ENCODE measurements at places on chromosomes 2 and 18.

DNA sequence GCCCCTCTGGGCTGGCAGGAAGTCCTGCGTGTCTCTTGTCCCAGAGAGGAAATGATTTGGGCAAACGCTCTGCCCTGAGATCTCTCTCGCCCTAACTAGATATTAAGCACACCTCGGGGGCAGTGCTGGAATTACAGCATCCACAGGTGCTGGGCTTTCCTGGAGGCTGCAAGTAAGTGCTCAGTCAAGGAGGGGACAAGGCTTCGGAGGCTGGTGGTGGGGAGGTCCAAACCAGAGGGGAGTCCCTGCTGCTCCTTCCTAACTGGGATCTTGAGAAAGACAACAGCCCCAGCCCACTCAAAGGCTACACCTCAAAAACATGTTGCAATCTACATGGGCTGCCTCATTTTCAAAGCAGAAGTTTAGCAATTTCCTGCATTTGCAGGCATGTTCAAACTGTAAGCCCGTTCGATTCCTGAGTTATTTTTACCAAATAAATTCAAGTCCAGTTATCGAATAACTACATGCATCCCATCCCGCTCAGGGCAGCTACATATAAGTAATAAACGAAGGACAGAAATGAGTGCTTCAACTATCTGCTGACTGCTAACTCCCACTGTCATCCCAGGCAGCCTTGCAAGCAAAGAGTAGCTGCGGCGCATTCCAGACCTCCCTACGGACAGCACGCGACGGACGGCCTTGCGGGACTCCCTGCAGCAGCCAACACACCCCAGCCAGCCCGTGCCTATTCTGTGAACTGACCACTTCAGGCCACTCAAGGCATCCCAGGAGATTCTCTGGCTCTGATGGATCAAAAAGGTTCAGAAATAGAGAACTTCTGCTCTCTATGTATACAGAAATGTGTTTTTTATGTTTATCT lies 27.5 kb downstream of the ZNF516 start:
- DNase-seq: no peak

GRCh38 chr2:101781326-101781725 lies 83.8 kb downstream of the MAP4K4 start:
- peak; percentile 91 for DNase-seq

- DNase-seq: peak; percentile 23
Measured at GRCh38 chr2:64104933-64105332, 39.3 kb downstream of the PELI1 start.

GRCh38 chr2:8567469-8568260 lies 114.2 kb upstream of the ID2 start:
- DNase-seq: no peak

- no peak for DNase-seq
Measured at GRCh38 chr2:71498261-71498701, 44.9 kb downstream of the DYSF start.

DNA sequence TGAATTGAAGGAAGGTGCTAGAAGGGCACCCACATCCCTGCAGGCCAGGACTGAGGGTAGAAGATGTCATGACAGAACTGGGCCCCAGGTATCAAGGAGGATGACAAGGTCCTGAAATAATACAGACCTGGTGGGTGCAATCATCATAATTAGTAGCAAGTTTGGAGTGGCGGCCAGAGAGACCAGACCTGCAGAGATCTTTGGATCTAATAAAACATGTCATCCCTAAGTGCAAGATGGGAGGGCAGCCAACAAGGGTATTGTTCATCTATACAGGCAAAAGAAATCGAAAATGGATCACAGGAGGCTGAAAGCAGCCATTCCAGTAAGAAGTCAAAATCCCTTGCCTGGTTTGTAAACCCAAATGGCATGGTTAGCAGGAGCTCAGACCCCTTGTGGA lies 111.3 kb upstream of the BOD1L2 start:
- DNase-seq: no peak

- DNase-seq: no peak
Measured at GRCh38 chr18:41165625-41166024, 789.4 kb upstream of the PIK3C3 start.

DNA sequence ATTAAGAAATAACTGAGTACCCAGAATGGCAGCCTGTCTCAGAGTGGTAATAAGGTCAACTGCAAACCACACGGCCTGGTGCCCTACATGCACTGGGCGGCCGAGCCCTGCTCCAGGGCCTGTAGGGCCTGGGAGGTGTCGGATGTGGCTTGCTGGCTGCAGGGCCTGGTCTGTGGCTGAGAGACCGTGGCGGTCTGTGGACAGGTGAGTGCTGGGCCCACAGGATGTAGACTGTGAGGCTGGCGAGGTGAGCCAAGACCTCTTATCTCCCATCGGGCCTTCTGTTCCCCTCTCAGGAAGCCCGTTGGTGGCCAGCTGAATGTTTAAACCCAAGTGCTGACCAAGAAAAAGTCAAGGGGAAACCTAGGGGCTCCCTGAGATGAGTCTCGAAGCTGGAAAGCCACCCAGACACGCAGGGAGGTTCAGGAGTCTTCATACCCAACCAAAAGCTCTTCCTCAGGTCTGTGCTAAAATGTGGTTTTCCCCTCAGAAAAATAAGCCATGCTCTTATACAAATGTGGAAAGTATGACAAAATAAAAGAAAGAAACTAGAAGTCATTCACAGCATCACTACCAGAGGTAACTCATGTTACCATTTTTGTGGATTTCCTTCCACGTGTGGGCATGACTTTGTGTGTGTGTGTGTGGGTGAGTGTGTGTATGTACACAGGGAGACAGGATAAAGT lies 47.7 kb upstream of the CTDP1 start:
- DNase-seq: no peak

GRCh38 chr2:233844836-233845235 lies 9.5 kb downstream of the HJURP start:
- no peak for DNase-seq

DNA sequence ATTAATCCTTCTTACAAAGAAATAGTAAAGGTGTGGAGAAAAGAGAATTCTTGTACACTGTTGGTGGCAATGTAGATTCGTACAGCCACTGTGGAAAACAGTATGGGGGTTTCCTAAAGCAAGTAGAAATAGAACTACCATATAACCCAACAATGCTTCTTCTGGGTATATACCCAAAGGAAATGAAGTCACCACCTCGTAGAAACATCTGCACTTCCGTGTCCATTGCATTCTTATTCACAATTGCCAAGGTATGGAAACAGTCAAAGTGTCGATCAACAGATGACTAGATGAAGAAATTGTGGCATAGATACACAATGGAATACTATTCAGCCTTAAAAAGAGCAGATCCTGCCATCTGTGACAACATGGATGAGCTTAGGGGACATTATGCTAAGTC lies 93.4 kb upstream of the TGIF1 start:
- DNase-seq: no peak

DNA sequence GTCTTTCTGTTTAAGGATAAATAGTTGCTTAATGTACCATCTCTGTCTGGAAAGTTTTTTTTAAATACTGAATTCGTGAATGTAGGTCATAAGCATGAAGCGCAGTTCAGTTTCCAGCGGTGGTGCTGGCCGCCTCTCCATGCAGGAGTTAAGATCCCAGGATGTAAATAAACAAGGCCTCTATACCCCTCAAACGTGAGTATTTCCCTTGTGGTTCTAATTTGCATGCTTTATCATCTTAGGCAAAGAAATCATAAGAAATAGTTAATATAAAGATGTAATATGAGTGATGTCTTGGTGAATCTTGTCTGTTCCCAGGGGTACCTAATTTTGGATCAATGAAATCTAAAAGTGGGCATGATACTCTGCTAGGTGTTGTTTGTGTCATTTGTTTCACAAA lies 1.5 kb downstream of the NDC80 start:
- DNase-seq: no peak

Measured in common myeloid progenitor, CD34-positive (primary cell).